EH (cell line): ENCODE measurements at places on chromosomes 4 and X.
A peak's percentile ranks its signal among the peaks of the same experiment; 100 is the strongest.

GRCh38 chr4:26420913-26421312 is 69.4 kb downstream of the CCKAR start:
- peak; percentile 65 for DNase-seq

GRCh38 chr4:48553720-48554119 is 63.7 kb downstream of the ZAR1 start:
- no peak for DNase-seq

DNA sequence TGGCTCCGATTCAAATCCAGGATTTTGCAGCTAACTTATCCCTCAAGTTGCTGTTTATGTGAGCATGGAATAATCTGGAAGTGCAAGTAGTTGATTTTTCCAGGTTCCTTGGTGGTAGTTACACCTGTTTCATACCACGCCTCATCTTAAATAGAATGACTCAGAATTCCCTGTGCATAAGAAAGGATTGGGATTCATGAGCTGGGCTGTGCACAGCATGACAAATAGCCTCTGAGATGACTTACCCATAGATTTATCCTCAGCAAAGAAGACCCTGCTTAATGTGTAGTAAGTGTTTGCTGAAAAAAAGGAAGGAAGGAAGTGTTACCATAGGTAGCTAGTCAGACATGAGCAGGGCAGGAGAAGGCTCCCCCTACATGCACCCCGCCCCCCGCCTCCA is 777.7 kb upstream of the ADGRL3 start:
- no peak for DNase-seq

DNA sequence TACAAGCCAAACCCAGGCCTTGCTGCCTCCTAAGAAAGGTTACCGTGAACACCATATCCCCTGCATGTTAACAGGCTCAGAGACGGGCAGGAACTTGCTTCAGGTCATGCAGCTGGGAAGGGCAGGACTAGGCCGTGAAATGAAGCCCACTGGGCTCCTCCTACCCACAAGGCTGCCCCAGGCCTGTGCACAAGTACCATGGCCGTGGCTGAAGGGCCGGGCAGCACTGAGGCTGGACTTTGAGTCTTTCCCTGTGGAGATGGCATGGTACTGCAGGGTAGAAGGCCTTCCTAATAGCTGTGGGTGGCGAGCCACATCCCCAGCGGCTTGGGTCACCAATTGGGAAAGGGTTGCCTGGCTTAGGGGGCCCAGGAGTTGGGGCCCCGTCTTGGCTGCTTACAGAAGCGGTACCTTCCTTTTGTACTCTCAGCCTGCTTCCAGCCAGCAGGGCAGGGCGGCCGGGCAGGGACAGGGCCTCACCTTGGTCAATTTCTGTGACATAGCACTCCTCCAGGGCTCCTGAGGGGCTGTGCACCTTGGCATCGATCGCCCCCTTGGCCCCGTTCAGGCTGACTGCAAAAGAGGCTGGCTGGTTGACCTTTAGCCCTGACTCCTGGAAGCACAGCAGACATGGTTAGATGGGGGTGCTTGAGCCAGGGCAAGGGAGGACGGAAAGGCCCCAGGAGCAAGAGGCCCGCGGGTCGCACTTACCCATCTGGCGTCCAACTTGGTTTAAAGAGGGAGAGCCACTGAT is 23.8 kb downstream of the FLNA start:
- DNase-seq = peak; percentile 20

DNA sequence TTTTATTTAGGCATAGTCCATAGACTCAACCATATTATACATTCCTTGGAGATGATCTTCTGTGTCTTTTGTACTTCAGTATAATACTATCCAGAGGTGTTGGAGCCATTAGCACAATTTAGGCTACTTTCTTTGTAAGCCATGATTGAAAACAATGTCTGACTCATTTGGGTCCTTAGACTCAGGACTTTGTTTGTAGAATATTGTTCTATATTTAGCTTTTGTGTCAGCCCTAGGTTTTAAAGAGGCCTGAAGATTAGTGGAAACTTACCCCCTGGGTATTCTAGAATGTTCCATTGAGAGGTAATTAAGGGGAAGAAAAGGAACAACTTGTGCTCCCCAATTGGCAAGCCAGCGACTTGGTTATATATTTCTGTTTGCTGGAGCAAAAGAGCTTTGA is 145.2 kb upstream of the SCML1 start:
- DNase-seq = peak; percentile 60

- DNase-seq = peak; percentile 62
These were observed 11.9 kb downstream of the TMPRSS11D start for GRCh38 chr4:67871867-67872266.

DNA sequence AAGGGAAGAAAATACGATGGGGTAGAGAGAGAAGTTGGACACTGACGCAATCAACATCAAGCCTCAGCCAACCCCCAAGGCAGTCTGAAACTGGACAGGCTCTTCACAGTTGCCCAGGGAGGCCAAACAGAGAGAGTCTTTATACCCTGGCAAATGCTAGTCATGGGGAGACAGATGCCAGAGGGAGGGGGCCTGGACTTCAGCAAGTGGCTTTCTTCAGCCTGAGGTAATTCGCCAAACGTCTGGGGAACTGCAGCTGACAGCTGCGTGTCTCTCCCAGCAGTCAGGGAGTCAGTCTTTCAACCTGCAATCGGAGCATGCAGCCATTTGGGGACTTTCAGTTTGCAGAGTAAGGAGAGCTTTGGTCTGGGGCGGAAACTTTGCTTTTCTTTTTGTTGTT is 521.6 kb downstream of the TRIML1 start:
- DNase-seq = no peak

- DNase-seq = no peak
These were observed 893.9 kb downstream of the PCDH7 start for GRCh38 chr4:31613946-31614623.

DNA sequence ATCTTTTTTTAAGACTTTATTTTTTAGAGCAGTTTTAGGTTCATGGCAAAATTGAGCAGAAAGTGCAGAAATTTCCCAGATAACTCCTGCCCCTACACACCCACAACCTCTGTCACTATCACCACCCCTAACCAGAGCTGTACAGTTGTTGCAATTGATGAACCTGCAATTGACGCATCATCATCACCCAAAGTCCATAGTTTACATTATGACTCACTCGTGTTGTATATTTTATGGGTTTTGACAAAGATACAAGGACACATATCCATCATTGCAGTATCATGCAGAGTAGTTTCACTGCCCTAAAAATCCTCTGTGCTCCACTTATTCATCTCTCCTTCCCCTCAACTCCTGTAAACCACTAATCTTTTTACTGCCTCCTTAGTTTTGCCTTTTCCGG is 34.5 kb upstream of the WAS start:
- DNase-seq = no peak

GRCh38 chr4:110848787-110849186 is 225.9 kb upstream of the PITX2 start:
- no peak for DNase-seq

DNA sequence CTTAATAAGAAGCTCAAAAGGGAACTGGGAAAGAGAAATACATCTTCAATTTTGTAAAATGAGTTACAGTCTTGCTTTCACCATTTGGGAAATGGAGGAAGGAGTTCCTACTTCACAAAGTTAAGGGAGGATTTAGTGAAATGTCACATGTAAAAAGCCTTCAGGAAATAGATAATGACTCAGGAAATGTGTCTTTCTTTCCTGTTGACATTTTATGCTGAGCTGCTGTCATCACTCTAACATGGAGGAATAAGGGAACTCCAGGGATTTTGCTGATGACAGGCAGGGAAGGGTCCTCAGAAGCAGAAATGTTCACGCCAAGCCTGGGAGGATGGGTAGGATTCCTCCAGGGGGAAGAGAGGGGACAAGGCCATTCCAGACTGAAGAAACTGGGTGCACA is 251.1 kb downstream of the USP46 start:
- no peak for DNase-seq
